SJCRH30 (cell line): ENCODE measurements at places on chromosomes 6 and 20.

DNA sequence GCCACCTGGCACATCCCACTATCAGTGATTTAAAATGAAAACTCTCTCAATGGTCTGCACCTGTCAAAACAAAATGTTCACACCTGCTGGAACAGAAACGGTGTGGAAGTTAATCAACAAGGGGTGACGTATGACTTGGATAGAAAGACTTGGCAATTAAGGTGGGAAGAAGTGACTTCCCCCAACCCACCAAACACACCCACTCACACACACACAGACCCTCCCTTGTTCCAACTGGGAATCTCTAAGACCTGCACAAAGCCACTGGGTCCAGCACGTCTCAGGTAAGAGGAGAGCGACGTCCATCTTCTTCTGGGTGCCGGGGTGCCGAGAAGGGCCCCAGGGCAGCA, 25.1 kb upstream of the TCFL5 start:
- no peak overlapping the region for H3K4me3 ChIP-seq
- peaks cover 39% of the 10 kb centered on the region for H3K36me3 ChIP-seq
- H3K4me1 ChIP-seq = peaks cover 31% of the 10 kb centered on the region
- no peaks in the 10 kb centered on the region for H3K27me3 ChIP-seq
- no peak overlapping the region for H3K27ac ChIP-seq

- DNase-seq = no peak
- no peaks in the 10 kb centered on the region; the same call in 1 of the 2 replicates for H3K27me3 ChIP-seq
- H3K4me3 ChIP-seq = no peak overlapping the region
- H3K4me1 ChIP-seq = no peaks in the 10 kb centered on the region
- H3K27ac ChIP-seq = no peak overlapping the region
Measured at GRCh38 chr6:33638556-33638955, 17.4 kb downstream of the ITPR3 start.

GRCh38 chr6:89954721-89955148, 60.5 kb downstream of the GJA10 start:
- H3K27me3 ChIP-seq = no peaks in the 10 kb centered on the region
- no peak overlapping the region for H3K4me3 ChIP-seq
- no peak for DNase-seq

DNA sequence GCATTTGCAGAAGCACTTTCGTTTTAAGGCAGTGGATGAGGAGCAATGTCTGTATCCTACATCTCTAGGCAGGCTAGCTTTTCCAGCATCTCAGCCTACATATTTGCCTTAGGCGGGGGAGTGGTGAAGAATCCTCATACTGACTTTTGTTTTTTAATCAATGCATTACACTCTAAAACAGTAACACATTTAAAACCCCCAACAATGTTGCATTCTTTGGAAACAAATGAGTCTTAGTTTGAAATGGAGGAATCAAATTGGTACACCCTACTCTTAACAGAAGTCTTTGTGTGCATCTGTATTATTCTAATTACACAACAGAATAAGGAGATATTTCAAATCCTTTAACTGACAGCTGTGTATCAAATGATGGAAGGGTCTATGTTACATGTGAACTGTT, 9.0 kb downstream of the NKAIN2 start:
- no peaks in the 10 kb centered on the region for H3K36me3 ChIP-seq
- H3K27ac ChIP-seq = no peak overlapping the region
- H3K4me1 ChIP-seq = no peaks in the 10 kb centered on the region

- DNase-seq = no peak
- H3K4me1 ChIP-seq = no peaks in the 10 kb centered on the region
Measured at GRCh38 chr6:13836170-13836569, 21.8 kb upstream of the MCUR1 start.

GRCh38 chr6:133128191-133128590, 113.0 kb upstream of the EYA4 start:
- H3K27me3 ChIP-seq = no peaks in the 10 kb centered on the region
- no peak overlapping the region for H3K27ac ChIP-seq
- DNase-seq = no peak
- H3K36me3 ChIP-seq = no peaks in the 10 kb centered on the region
- H3K4me3 ChIP-seq = no peak overlapping the region
- peaks cover 19% of the 10 kb centered on the region for H3K4me1 ChIP-seq

- peak overlapping the region; percentile 49; the same call in 1 of the 2 replicates for H3K4me3 ChIP-seq
- H3K27me3 ChIP-seq = no peaks in the 10 kb centered on the region
- H3K4me1 ChIP-seq = no peaks in the 10 kb centered on the region
- H3K36me3 ChIP-seq = no peaks in the 10 kb centered on the region
- no peak for DNase-seq
- H3K27ac ChIP-seq = no peak overlapping the region
Measured at GRCh38 chr20:3785240-3786125, 1.1 kb downstream of the CENPB start.

- H3K4me1 ChIP-seq = peaks cover 36% of the 10 kb centered on the region
- no peak overlapping the region for H3K27ac ChIP-seq
- DNase-seq = no peak
- no peak overlapping the region for H3K4me3 ChIP-seq
- no peaks in the 10 kb centered on the region for H3K36me3 ChIP-seq
Measured at GRCh38 chr20:53654932-53655624, 61.4 kb upstream of the ZNF217 start.

DNA sequence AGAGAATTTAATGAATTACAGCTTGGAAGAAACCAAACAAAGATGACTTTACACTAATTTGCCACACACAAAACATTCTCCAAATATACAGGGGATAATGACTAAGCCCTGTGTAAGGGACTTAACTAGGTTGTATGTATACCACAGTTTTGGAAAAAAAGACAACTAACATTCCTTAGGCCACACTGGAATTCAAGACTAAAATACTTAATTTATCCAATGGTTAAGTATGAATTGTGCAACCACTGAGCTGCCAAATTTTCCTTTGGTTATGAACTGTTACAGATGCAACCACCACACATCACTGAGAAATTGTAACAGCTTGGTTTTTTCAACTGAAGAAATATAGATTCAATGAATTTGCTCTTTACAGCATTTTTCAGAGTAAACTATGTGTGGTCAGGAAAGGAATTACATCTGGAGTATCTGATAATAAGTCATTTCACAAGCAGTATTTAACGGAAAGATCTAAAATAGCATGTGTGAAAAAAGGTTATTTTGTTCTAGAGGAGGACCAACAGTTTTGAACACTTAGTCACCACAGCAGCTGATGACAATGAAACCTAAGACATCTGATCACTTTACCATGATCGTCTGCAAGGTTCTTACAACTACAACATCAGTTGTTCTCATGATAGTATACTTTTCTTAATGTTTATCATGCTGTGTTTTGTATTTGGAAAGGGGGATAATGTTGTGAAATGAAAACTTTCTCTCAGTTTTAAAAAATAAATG, 318.8 kb downstream of the BCKDHB start:
- peaks cover 13% of the 10 kb centered on the region for H3K4me1 ChIP-seq
- H3K27me3 ChIP-seq = no peaks in the 10 kb centered on the region
- no peak overlapping the region for H3K4me3 ChIP-seq
- DNase-seq = no peak
- no peaks in the 10 kb centered on the region for H3K36me3 ChIP-seq
- peak overlapping the region; percentile 52 for H3K27ac ChIP-seq

DNA sequence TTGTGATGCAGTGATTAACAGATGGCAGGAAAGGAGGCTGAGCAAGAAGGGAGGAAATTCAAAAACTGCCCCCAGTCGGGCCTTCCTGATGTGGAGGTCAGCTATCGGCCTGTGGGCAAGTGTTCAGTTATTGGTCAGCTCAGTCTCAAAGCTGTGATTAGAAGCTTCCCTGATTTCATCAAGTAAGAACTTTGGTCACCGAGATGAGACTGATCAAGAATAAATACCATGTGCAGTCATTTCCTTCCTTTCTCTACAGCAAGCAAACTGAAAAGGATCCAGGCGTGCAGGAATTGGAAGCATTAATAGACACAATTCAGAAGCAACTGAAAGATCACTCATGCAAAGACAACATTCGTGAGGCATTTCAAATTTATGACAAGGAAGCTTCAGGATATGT, 69.7 kb downstream of the EFHC1 start:
- no peak overlapping the region for H3K27ac ChIP-seq
- H3K27me3 ChIP-seq = no peaks in the 10 kb centered on the region
- H3K4me3 ChIP-seq = no peak overlapping the region
- DNase-seq = no peak
- no peaks in the 10 kb centered on the region for H3K36me3 ChIP-seq

DNA sequence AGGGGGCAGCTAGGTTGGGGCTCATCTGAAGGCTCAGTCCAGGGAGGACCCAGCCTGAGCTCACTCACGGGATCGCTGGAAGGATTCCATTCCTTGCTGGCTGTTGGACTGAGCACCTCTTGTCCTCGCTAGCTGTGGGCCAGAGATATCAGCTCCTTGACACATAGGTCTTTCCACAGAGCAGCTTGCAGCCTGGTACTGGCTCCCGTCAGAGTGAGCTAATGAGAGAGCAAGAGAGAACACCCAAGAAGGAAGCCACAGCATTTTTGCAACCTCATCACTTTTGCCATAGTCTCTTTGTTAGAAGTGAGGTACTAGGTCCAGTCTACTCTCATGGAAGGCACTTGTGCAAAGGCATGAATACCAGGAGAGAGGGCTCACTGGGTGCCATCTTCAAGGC, 179.9 kb downstream of the CDC5L start:
- no peak overlapping the region for H3K4me3 ChIP-seq
- no peak overlapping the region for H3K27ac ChIP-seq
- no peak for DNase-seq
- peaks cover 22% of the 10 kb centered on the region for H3K4me1 ChIP-seq
- no peaks in the 10 kb centered on the region for H3K27me3 ChIP-seq

DNA sequence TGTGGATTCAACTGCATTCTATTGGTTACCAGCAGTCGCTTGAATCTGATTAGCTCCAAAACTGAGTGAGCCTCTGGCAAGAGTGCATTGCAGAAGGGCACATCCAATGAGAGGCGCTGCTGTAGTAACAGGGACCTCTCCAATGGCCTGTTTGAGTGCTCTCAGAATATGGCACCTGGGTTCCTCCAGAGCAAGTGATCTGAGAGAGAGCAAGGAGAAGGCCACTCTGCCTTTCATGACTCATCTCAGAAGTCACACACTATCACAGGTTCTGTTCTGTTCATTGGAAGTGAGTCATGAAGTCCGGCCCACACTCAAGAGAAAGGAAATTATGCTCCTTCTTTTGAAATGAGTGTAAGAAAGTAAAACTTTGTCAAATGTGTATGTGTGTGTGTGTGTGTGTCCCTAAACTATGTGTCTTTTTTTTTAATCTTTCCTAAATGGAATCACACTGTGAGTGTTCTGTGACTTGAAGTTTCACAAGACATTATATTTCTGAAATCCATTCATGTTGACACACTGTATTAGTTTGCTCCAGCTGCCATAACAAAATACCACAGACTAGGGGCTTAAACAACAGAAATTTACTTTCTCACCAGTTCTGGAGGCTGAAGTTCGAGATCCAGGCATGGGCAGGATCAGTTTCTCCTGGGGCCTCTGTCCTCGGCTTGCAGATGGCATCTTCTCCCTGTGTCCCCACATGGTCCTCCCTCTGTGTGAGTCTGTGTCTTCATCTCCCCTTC, 138.3 kb upstream of the CDYL start:
- H3K36me3 ChIP-seq = no peaks in the 10 kb centered on the region
- peaks cover 28% of the 10 kb centered on the region for H3K4me1 ChIP-seq
- no peak overlapping the region for H3K4me3 ChIP-seq
- no peaks in the 10 kb centered on the region for H3K27me3 ChIP-seq

GRCh38 chr6:166516251-166516884, 70.1 kb downstream of the RAMACL start:
- no peak overlapping the region for H3K27ac ChIP-seq
- H3K4me3 ChIP-seq = no peak overlapping the region
- no peak for DNase-seq
- H3K36me3 ChIP-seq = no peaks in the 10 kb centered on the region
- H3K27me3 ChIP-seq = no peaks in the 10 kb centered on the region

- peak; percentile 11 for DNase-seq
- H3K4me3 ChIP-seq = no peak overlapping the region
- H3K4me1 ChIP-seq = no peaks in the 10 kb centered on the region
- H3K36me3 ChIP-seq = no peaks in the 10 kb centered on the region
- peaks cover 6% of the 10 kb centered on the region; the same call in 1 of the 2 replicates for H3K27me3 ChIP-seq
- no peak overlapping the region for H3K27ac ChIP-seq
Measured at GRCh38 chr6:99905209-99906106, 88.6 kb downstream of the MCHR2 start.

DNA sequence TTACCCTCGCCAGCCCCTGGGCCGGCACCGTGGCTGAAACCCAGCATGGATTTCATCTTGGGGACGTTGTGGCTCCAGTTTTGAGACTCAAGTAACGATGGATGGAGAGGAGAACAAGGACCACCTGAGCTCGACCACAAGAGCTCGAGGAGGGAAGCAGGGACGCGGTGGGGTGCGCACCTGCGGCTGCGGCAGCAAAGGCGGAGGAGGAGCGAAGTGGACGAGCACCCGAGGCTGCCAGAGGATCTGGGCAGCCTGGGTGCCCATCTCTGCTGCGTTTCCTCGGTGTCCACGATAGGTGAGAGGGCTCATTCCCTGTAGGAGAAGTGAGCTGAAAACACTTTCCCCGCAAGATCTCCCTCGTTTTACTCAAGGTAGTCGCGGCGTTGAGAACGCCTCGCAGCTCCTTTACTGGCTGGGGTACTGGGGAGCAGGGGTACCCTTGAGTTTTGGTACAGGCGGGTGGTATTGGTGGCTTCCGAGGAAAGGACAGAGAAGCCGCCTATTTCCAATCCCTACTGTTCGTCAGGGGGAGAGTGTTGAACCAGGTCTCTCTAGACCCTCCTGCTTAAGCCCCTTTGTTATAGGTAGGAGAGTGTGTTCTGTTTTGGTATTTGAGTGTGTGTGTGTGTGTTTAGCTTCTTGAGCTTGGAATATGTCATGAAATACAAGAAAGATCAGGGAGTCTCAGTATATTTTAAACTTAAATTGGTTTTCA, 137.7 kb downstream of the TRIM27 start:
- no peak overlapping the region for H3K4me3 ChIP-seq
- H3K27me3 ChIP-seq = no peaks in the 10 kb centered on the region
- H3K27ac ChIP-seq = no peak overlapping the region
- DNase-seq = no peak

DNA sequence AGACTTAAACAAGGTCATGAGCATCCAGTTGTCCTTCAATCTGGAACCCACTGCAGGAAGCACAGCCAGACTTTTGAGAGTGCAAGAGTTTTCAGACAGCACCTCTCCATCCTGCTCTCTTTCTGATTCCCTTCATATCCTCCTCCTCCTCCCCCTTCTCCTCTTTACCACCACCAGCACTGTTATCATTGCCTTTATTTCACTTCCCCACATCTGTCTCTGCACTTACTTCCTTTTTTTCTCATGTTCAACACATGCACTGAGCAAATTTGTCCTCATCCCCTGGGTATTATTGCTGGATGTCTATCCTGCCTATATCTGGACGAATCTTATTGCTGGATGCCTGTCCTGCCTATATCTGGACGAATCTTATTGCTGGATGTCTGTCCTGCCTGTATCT, 554.8 kb downstream of the DHX35 start:
- H3K4me1 ChIP-seq = no peaks in the 10 kb centered on the region
- no peak overlapping the region for H3K4me3 ChIP-seq
- DNase-seq = no peak
- H3K36me3 ChIP-seq = no peaks in the 10 kb centered on the region
- no peak overlapping the region for H3K27ac ChIP-seq

GRCh38 chr20:58512808-58513552, 2.2 kb downstream of the APCDD1L start:
- peaks cover 11% of the 10 kb centered on the region; the same call in 1 of the 2 replicates for H3K27me3 ChIP-seq
- H3K4me1 ChIP-seq = no peaks in the 10 kb centered on the region
- H3K36me3 ChIP-seq = no peaks in the 10 kb centered on the region
- H3K27ac ChIP-seq = no peak overlapping the region
- no peak overlapping the region for H3K4me3 ChIP-seq

GRCh38 chr6:14804785-14805210, 441.1 kb upstream of the JARID2 start:
- H3K4me3 ChIP-seq = no peak overlapping the region
- H3K36me3 ChIP-seq = no peaks in the 10 kb centered on the region
- no peak overlapping the region for H3K27ac ChIP-seq
- peaks cover 20% of the 10 kb centered on the region for H3K4me1 ChIP-seq

- no peak overlapping the region for H3K4me3 ChIP-seq
- no peak overlapping the region for H3K27ac ChIP-seq
- H3K36me3 ChIP-seq = no peaks in the 10 kb centered on the region
- no peak for DNase-seq
- no peaks in the 10 kb centered on the region for H3K27me3 ChIP-seq
- no peaks in the 10 kb centered on the region for H3K4me1 ChIP-seq
Measured at GRCh38 chr20:45320948-45321595, 13.0 kb upstream of the MATN4 start.
